ENCODE measurements at places on chromosomes 5 and 9. TPM values are rescaled to one million over a fixed set of nuclear protein-coding genes. Genes with fewer than 3 reads are reported as not detected.

Gene APBA1
- 12.4 TPM for total RNA-seq

Gene PRELID1
- 118 TPM for total RNA-seq

Gene ARID3C
- 0.74 TPM for total RNA-seq

Gene ADGRD2
- not detected for total RNA-seq

Gene SAPCD2
- total RNA-seq, result 0.41 TPM

Gene MEF2C
- 38.6 TPM for total RNA-seq

Gene KCNIP1
- not detected for total RNA-seq

Gene CAMK2A
- total RNA-seq, result 0.09 TPM

Gene FOXI1
- not detected for total RNA-seq

Gene PCDHB16
- 0.25 TPM for total RNA-seq

Gene SPINK5
- total RNA-seq, result not detected

Gene CEP120
- 30.6 TPM for total RNA-seq

Gene ELAVL2
- total RNA-seq, result 0.81 TPM

Gene DMAC1
- total RNA-seq, result 10.6 TPM

Gene CDC20B
- not detected for total RNA-seq

Gene ALDH1A1
- total RNA-seq, result 8.8 TPM

Gene CARD9
- 1.1 TPM for total RNA-seq

Gene IL33
- 73.9 TPM for total RNA-seq

Gene GOLGA1
- total RNA-seq, result 53.1 TPM

Gene ANKRD34B
- not detected for total RNA-seq

Gene NMUR2
- not detected for total RNA-seq

Gene ENHO
- not detected for total RNA-seq

Gene BBLN
- total RNA-seq, result 37.4 TPM

Gene C5orf15
- total RNA-seq, result 31.1 TPM

Gene PCDHAC1
- 0.16 TPM for total RNA-seq

Gene TICAM2
- 9.1 TPM for total RNA-seq

Gene NOXA1
- total RNA-seq, result 0.36 TPM

Gene BARHL1
- not detected for total RNA-seq

Gene ANKRD18B
- total RNA-seq, result not detected

Gene IL4
- not detected for total RNA-seq
